ENCODE measurements at places on chromosomes 6 and 20. TPM values are rescaled to one million over a fixed set of nuclear protein-coding genes. Genes with fewer than 3 reads are reported as not detected.

The SNPH gene
- 4.0 TPM for polyA plus RNA-seq

GRCh38 chr20:7248281-7249201 lies 481.1 kb downstream of the BMP2 start:
- DNase-seq, result no peak

DNA sequence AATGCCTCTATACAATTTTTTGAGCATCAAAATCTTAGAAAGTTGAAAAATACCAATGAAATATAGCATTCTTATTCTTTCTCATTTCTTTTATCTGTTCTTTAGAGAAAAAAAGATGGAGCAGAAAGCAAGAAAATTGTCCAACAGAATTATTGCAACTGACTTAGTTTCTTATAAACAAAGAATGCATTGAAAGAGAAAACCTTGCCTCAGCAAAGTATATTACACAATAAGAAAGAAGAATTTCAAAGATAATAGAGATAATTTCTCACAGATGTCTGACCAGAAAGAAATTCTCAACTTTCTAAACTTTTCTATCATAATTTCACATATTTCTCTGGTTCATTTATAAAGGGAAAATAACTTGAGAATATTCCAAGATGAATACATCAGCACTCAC lies 47.0 kb upstream of the PRND start:
- DNase-seq, result no peak

The MYLK2 gene
- polyA plus RNA-seq, result 0.87 TPM

- DNase-seq, result no peak
These were observed 238.5 kb downstream of the HDGFL1 start for GRCh38 chr6:22807818-22808217.

The ACSS1 gene
- polyA plus RNA-seq, result 29.4 TPM

DNA sequence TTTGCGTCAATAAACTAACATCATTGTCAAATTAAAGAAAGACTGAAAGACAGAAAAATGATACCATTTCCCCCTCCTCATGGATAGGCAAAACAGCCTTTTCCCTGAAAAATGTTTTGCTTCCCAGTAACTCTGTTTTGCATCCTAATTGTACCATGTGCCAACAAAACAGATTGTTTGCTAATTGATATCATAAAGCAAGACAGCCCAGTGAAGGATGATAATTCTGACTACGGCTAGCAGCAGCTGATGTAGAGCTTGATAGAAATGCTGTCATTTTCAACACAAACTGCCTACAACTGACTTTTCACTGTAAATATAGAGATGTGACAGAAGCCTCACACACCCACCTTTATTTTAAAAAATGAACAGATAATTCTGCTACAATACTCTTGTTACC lies 1061.6 kb downstream of the HACE1 start:
- no peak for DNase-seq

DNA sequence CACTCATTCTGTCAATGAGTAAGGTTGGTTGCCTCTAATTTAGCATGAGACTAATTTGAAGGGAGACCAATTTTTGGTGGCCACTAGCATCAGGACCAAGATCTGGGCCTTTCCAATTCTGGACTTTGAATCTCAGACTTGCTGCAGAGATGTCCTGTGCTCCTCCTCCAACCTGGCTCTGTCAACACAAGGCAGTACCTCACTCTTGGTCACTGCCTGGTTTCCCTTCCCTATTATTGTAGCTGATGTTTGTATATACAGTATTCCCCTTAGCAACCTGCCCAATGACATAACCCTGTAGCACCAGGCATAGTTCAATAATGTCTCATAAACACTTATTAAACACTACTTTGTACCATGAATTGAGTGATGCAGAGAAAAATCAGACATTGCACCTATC lies 50.4 kb downstream of the UNC5CL start:
- no peak for DNase-seq

GRCh38 chr6:138722425-138723371 lies 50.9 kb upstream of the CCDC28A start:
- no peak for DNase-seq

DNA sequence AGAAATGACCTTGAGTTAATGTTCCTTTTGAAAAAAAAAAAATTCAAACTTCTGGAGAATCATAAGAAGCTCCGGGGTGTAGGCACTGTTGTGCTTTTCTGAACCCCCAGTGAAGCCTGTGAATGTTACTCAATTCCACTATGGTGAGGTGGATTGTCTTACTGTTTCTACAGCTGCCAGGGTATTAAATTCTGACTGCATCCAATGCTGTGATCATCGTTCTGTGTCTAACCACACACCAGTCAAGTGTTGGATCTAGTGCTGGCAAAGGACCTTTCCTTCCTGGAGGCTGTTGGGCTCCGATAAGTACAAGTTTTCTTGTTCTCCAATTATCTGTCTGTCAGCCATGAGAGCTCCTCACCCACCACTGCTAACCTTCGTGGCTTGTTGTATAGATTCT lies 162.0 kb upstream of the EPHA7 start:
- DNase-seq, result no peak

- no peak for DNase-seq
These were observed 25.4 kb downstream of the FBXO9 start for GRCh38 chr6:53090576-53090975.

- DNase-seq, result no peak
These were observed 21.8 kb upstream of the RPS6KA2 start for GRCh38 chr6:166648846-166649245.

The OCSTAMP gene
- polyA plus RNA-seq, result not detected

The TSPO2 gene
- 0.39 TPM for polyA plus RNA-seq

All from left renal pelvis (tissue), 4 donors.